ENCODE measurements at places on chromosomes 7 and 10.
A peak's percentile ranks its signal among the peaks of the same experiment; 100 is the strongest.

- DNase-seq = no peak
Observed at GRCh38 chr10:130498042-130498441, 361.9 kb downstream of the GLRX3 start.

DNA sequence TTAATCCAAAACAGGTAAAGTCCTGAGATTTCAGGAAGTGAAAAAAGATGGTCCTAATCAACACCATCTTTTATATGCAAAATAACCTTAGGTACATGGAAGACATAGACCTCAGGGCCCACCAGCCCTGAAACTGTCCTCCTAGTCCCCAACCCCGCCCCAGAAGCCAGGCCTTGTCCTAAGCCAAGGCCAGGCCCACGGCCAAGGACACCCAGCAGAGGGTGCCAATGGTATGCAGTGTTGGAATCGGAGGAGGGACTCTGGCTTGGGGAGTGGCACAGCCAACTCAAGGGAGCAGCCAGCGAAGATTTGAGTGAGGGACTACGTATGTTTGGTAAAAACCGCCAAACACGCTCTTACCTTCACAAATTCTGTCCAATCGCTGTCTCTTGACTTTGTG, 96.7 kb downstream of the ZRANB1 start:
- no peak for DNase-seq

DNA sequence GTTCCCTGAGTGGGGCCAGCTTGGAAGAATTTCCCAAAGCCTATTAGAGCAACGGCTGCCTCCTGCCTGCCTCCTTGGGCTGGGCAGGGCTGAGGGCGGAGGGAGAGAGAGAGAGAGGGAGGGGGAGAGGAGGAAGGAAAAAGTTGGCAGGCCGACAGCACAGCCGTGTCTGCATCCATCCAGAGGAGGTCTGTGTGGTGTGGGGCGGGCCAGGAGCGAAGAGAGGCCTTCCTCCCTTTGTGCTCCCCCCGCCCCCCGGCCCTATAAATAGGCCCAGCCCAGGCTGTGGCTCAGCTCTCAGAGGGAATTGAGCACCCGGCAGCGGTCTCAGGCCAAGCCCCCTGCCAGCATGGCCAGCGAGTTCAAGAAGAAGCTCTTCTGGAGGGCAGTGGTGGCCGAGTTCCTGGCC, at the start of gene AQP1:
TSS of gene AQP1 (plus strand) at position 293 of the 409 bp plus-strand sequence. CDS start at position 350, 57 bp downstream.
- no peak for DNase-seq

- no peak for DNase-seq
Observed at GRCh38 chr7:109663806-109664205, 1094.1 kb downstream of the DNAJB9 start.

GRCh38 chr7:92809760-92810573, 26.4 kb downstream of the CDK6 start:
- peak; percentile 75 for DNase-seq

GRCh38 chr7:116686033-116686432, 14.0 kb downstream of the MET start:
- DNase-seq = no peak

GRCh38 chr7:107686816-107687387, 26.3 kb downstream of the SLC26A4 start:
- no peak for DNase-seq

DNA sequence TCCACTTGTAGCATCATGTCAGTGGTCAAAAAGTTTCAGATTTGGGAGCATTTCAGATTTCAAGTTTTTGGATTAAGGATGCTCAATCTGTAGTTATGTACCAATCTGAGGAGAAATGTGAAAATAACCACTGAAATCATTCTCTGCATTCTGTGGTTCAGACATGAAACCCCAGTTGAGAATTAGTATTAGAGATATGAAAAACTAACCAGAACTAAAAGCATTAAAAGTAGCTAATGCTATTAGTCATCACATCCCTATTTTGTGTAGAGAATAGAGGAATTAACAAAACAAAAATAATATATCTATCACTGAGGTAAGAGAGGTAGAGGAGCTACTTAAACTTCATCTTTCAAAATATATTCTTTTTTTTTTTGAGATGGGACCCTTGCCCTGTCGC, 28.0 kb downstream of the MICU1 start:
- no peak for DNase-seq

DNA sequence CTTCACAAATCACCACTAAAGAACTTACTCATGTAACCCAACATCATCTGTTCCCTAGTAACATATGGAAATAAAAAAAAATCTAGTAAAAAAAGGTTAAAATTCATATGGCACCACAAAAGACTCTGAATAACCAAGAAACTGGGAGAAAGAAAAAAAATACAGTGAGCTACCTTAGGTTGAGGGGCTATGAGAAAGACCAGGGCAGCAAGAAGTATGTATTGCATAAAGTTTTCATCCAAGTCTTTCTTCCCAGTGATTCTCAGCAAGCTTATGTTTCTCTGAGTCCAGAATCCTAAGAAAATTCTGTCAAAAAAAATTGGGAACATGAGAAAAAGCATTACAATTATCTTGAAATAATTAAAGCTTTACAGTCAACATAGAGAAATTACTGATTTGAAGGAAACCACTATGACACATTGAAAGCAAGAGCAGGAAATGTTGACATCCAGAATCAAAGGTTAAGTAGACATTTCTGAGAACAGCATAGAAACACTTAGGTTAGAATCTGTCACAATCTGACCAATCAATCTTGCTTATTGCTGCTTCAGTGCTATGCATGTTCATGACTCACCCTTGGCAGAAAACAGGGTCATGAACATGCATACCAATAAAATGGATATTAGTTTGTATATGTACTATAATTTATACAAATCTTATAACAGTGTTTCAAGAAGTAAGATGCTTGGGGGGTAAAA, 494.0 kb upstream of the POT1 start:
- no peak for DNase-seq

- no peak for DNase-seq
Observed at GRCh38 chr7:33905389-33906032, at the start of gene BMPER. BMPER (plus strand) TSS chr7:33905539; CDS start chr7:33905614, 75 bp downstream.

- no peak for DNase-seq
Observed at GRCh38 chr7:64183126-64183742, 23.8 kb upstream of the ZNF735 start.

- no peak for DNase-seq
Observed at GRCh38 chr7:137925091-137925490, 76.8 kb downstream of the CREB3L2 start.

DNA sequence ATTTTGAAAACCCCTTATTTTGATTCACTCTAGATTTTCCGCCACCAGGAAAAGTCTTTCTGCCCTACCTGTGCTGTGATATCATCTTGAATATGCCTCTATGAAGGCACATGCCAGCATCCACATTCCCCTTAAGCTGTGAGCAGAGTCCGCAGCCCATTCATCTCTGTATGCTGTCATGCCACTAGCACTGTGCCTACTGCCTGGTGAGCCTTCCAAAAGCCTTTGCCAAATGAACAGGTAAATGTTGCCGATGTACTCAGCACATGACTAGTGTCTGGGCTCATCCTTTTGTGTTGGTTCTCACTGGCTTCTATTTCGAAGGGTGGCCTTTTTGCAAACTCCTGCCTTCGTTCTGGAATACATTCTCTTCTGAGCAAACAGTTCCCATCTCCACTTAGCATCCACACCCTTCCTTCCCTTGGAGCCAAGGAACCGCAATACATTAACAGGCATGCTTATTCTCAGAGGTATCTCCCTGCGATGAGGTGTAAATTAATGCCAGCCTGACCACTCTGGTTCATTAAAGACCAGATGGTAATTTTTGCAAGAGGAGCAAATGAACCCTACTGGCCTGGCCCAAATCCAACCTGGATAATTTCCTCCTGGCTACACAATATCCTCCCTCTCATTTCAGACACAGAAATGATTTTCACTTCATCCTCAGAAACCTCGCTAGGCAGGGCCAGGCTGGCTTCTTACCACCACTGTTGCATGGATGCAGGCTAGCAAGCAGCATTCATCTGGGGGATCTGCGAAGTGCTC, 339.7 kb upstream of the NFE2L3 start:
- DNase-seq = no peak

GRCh38 chr7:20545016-20545415, 70.5 kb upstream of the ABCB5 start:
- no peak for DNase-seq

GRCh38 chr10:92323079-92323478, 32.1 kb downstream of the MARCHF5 start:
- no peak for DNase-seq

DNA sequence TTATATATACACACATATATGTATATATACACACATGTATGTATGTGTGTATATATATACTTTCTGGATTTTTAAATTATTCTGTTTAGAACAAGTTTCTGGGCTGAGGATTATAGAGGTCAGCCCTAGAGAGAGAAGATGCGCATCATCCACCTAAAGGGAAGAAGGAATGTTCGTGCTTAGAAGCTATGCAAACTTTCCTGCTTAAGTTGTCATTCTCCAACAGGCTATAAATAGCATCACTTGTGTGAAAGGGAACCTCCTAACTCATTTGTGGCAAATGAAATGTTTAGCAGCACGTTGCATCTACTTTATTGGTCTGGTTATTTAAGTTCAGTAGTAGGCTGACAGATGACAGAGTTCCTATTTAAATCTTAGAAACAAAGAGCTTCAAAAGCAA, 23.9 kb upstream of the TPK1 start:
- DNase-seq = no peak

- no peak for DNase-seq
Observed at GRCh38 chr10:20948686-20949327, 51.7 kb upstream of the NEBL start.

DNA sequence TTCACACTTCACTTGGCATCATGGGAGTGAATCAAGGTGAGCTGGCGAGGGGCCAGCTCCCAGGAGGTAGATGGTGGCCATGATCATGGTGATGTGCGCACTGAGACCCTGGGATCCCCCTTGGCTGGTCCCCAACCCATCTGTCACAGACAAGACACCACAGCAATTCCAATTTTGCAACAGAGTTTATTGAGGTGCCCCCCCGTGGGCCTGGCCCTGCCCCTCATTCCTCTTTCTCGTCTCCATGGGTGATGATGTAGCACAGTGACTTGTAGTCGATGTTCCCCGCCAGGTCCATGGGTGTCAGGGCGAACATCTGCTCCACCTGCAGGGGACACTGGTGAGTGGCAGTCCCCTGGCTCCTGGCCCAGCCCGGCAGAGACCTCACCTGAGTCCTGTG, 2.4 kb downstream of the MYL7 start:
- DNase-seq = no peak

GRCh38 chr7:135536150-135536549, 21.6 kb upstream of the NUP205 start:
- DNase-seq = peak; percentile 72

- no peak for DNase-seq
Observed at GRCh38 chr7:54838175-54838910, 79.3 kb upstream of the SEC61G start.

DNA sequence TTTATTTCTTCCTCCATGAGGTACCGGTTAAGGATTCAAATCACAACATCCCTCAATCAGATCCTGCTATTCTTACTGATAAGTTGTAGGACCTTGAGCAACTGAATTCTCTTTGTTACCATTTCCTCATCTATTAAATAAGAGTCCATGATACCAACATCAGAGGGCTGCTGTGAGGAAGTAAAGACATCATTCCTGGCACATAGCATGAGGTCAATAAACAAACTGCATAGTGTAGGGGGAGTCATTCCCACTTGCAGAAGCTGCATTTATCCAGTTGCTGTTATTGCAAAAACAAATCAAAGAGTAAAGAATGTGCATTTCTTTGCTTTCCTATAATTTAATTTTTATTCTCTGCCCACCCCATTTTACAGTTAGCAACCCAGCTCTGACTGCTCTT, 36.8 kb downstream of the LDB3 start:
- DNase-seq = no peak

DNA sequence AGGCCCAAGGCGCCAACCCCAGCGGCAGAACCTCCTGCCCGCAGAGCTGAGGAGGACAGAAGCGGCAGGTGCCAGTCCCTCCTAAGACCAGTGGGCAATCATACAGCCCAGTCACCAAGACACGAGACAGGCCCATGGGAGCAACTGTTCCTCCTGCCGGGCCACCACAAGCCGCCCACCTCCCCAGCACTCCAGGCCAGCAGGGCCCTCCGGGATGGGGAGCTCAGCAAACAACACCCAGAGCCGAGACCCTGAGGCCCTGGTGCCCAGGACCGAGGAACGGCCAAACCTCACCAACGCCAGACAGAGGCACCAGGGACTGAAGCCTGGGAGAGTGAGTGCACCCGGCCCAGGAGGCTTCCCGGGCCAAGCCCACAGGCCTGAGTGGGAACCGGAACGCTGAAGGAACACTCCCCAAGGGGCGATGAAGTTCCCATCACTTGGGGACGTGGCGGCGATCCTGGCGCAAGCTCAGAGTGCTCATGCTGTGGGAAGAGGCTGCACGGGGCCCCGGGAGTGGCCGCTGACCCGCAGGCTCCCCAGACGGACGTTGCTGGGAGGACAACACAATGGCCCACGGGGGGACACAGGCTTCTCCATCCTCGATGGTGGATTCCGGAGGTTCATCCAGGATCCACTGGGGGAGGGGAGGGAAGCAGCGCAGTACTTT, 35.1 kb downstream of the GPER1 start:
- no peak for DNase-seq

DNA sequence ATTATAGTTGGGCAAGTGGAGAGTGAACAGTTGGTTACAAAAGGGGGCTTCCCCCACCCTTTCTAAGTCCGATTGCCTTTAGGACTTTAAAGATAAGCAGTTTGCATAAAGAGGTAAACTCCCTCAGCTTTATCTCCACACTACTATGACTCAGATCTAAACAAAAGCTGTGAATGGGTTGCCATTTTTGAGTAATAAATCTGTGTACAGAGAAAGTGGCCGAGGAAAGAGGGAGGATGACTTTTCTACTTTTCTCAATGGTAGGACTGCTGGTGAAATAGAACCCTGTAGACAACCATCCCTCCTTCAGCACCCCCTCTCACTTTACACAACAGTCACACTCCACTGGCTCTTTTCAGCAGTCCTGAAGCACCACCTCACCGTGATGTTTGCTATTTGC, 71.2 kb downstream of the DNMBP start:
- DNase-seq = no peak

DNA sequence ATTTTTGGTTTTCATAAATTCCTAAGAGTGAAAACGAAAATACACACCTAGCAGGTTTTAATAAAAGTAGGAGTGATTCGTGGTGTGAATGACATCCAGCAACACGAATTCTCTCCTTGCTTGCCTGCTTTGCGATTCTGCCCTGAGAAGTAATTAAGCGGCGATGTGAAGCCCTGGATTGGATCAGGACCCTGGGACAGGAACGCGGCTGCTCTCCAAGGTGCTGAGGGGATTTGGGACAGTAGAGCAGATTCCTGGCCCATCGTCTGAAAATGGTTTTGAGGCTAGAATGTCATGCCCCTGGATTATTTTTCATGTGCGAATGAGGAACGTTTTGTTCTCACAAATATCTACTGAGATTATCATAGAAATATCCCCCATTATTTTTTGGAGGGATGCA, 7.8 kb downstream of the NPS start:
- DNase-seq = no peak

DNA sequence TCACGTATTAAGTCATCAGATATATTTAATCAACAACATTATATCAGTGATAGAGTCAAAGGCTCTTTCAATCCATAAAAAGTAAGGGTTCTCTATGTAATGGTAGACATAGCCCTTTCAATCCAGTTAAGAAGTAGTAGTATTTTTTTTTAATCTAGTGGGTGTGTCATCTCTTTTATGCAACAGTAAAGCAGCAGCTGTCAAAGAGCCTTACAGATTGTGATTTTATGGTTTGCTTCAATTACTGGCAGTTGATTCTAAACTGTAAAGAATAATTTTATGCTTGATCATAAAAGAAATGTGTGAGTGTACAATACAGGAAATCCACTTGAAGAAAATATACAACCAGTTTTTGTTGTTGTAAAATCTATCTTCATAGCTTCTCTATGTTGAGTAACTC, 902.6 kb upstream of the MBL2 start:
- DNase-seq = no peak
